Suppressor macrophage treated with lipopolysaccharide for 4 hours (primary cell): ENCODE measurements at places on chromosomes 12 and 14.
A peak's percentile ranks its signal among the peaks of the same experiment; 100 is the strongest.

DNA sequence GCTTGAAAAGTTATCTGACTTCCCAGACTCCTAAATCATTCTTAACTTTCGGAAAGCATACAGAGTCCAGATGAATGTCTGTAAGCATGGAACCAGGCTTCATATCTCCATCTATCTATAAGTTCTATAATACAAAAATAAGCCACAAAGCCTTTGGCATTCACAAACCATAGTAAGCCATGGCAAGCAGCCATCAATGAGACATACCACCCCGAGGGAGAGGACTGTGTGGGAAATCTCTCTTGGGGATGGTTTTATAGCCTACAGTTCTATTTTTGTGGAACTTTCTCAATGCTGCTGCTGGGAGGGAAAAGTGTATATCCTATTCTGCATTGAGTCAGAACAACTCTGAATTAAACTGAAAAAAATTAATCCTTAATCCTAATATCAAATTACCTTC is 20.4 kb downstream of the EGLN3 start:
- DNase-seq: no peak

- DNase-seq: no peak
These were observed 10.0 kb downstream of the ITGA7 start for GRCh38 chr12:55697686-55698085.

- DNase-seq: no peak
These were observed 102.6 kb upstream of the LMNTD1 start for GRCh38 chr12:25655702-25656101.

DNA sequence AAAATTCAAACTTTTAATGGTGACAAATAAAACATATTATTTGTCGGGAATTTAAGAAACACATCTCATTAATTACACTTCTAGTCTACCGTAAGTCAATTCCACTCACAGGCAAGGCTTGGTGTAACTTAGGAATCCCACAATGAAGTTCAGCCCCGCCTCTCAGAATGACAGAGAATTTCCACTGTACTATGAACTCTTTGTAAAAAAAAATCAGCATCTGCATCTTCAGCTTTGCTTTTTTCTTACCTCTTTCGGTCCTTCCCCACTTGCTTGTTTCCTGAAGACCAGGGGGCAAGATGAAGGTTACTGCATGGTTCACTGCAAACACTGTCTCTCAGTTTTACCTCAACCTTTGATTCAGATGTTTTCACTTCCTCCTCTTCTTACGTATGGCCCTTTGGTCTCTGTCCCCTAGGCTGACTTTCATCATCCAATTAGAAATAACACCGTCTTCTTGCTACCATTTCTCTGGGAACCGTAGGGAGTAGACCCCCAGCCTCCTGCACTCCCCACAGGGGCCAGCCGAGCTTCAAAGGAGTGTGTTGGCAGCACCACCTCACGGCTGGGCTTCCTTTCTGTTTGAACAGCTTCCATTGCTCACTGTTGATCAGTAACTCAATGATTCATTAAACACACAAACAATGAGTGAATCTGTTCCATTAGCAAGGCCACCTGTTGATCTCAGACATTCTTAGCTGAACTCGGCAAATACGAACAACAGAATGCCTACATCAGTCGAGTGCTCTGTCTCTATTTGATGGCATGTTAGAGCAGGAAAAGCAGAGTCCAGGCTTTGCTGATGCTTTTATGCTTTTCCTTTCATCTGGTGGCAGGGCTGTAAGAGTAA is 343.0 kb downstream of the BMP4 start:
- no peak for DNase-seq

GRCh38 chr12:96068111-96068510 is 32.7 kb upstream of the LTA4H start:
- DNase-seq: no peak

DNA sequence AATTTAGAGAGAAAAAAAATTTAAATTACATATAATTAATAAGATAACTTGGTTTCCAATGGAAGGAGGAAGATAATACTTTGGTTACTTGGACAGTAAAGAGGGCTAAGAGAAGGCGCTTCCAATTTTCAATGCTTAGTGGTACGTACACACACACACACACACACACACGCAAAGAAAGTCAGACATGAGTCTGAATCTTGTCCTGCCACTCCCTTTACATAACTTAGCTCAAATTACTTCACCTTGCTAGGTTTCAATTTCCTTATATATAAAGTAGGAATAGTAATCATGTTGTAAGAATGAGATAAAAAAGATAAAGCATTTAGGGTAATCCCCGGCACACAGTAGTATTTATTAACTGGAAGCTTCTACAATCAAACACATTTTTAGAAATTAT is 39.7 kb upstream of the VCPKMT start:
- no peak for DNase-seq

DNA sequence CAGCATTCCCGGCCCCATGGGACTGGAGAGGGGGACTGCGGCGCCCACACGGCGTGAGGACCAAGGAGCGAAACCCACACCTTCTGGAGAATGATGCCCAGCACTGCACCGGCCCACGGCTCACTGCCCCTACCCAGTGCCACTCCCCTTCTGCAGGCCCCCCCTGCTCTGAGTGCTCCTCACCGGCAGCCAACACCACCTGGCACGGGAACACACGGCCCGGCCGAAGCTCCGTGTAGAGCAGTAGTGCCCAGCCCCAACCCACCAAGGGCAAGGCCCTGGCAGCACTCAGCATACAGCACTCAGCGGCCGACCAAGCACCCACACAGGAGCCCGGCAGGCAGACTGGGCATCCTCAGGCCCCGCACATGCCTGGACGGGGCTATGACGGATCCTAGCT is 13.4 kb downstream of the BTBD6 start:
- DNase-seq: no peak

- no peak for DNase-seq
These were observed 207.0 kb upstream of the CAND1 start for GRCh38 chr12:67062193-67062592.

GRCh38 chr14:49950275-49951228 is 57.7 kb downstream of the ARF6 start:
- DNase-seq: no peak

- DNase-seq: peak; percentile 55
These were observed 811 bp downstream of the TMCC3 start for GRCh38 chr12:94649349-94650142.

DNA sequence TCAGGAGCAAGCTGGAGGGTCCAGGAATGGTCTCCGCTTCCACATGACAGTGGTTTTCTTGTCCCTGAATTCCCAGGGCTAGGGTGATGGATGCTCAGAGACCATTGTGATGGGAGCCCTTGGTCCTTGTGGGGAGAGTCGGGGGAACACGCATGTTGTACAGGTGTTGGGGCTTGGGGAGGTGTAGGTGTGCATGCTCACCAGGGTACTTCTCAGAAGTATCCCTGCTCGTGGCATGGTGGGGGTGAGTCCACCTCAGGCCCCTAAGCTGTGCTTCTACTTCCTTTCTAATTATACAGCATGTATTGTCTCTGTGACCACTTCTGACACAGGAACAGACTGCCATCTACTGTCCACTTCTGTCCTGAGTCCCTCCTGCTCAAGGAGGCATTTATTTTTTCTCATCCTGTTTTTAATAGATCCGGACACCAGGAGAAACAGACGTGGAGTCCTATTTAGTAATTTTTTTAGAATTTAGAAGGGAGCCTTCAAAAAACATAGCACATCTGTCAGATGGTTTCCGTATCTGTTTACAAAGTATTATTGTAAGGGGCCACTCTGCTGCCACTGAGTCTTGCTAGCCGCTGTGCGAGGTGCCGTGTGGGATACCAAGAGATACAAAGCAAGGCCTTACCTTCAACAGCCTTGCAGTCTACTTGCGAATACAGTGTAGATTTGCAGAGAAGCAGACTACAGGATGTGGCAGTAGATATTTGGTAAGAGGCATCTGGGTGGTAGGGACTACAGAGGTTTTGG is 10.5 kb downstream of the NTF3 start:
- peak; percentile 47 for DNase-seq
